ENCODE measurements at places on chromosomes 13 and 19. TPM values are rescaled to one million over a fixed set of nuclear protein-coding genes. Genes with fewer than 3 reads are reported as not detected.

CTXN1 gene
- polyA plus RNA-seq: 3.0 TPM

ATP4A gene
- polyA plus RNA-seq: 0.02 TPM

EFNA2 gene
- 0.39 TPM for polyA plus RNA-seq

RTBDN gene
- not detected for polyA plus RNA-seq

CRLF1 gene
- 11.1 TPM for polyA plus RNA-seq

ZNF497 gene
- polyA plus RNA-seq: 0.96 TPM

OSCAR gene
- polyA plus RNA-seq: 1.0 TPM

KIR2DL3 gene
- polyA plus RNA-seq: not detected

CEBPA gene
- 19.4 TPM for polyA plus RNA-seq

TTC9B gene
- not detected for polyA plus RNA-seq

LYPD3 gene
- polyA plus RNA-seq: 208 TPM

CYP2A7 gene
- not detected for polyA plus RNA-seq

NCCRP1 gene
- polyA plus RNA-seq: 296 TPM

APOE gene
- polyA plus RNA-seq: 17.9 TPM

SELENOV gene
- polyA plus RNA-seq: not detected

KIR3DL2 gene
- polyA plus RNA-seq: not detected
